A549 (cell line): ENCODE measurements at places on chromosomes 2 and 18. TPM values are rescaled to one million over a fixed set of nuclear protein-coding genes. Genes with fewer than 3 reads are reported as not detected.

Gene PPP1R1C
- 0.81 to 1.4 TPM (median 0.89 TPM) in 3 replicates for polyA plus RNA-seq

DNA sequence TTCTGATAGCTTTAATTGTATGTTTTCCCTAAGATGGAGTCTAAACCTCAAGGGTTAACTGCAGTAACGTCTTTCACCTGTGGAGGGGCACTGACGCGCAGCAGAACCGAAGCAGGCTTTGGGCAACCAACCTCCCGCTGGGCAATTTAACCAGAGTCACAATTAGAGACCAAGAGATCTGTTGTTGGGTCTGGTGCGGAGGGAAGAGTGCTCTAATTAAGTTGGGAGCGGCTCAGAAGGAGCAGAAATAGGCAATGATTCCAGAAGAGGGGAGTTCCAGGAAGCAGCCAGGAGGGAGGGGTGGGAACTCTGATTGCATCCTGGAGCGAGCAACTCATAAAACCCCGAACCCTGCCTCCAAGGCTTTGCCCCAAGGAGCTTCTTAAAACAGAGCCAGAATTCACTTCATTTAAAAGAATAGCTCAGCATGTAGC, 245.8 kb downstream of the PAX3 start:
- DNase-seq, result peak; percentile 5

GRCh38 chr2:121498731-121499130, 31.9 kb upstream of the RNU4ATAC start:
- DNase-seq, result no peak

Gene DLGAP1
- polyA plus RNA-seq, result 0.04 to 0.09 TPM (median 0.07 TPM) in 3 replicates

DNA sequence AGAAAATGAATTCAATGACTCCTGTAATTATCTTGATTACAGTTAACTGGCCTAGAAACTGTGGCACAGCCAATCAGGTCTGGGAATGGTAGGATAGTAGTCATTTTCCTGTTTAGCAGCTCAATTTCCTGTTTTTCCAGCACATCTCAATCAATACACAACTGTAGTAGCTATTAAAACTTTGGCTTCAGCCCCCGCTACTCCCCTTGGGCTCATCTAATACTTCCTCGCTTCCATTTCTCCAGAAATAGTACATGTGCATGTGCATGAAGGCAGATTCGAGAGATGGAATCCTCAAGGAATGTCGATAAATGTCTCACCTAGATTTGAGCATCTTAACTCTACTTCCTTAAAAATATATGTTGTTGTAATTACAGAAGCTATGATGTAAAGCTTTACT, 9.7 kb downstream of the COBLL1 start:
- DNase-seq, result no peak

Gene LOXHD1
- polyA plus RNA-seq, result not detected in 3 replicates

GRCh38 chr18:63992751-63993150, 22.9 kb downstream of the SERPINB8 start:
- DNase-seq, result no peak

DNA sequence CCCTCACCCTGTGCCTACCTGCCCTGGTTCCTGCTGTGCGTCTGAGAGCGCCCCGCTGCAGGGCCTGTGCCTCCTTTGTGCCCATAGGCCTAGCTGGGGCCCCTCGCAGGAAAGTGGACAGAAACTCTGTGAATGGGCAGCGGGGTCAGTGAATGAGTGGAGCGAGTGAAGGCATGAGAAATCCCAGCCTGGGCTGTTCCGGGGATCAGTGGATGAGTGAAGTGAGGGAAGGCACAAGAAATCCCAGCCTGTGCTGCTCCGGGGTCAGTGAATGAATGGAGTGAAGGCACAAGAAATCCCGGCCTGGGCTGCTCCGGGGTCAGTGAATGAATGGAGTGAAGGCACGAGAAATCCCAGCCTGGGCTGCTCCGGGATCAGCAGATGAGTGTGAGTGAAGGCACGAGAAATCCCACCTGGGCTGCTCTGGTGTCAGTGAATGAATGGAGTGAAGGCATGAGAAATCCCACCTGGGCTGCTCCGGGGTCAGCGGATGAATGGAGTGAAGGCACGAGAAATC, 2.0 kb downstream of the COLEC11 start:
- no peak for DNase-seq

DNA sequence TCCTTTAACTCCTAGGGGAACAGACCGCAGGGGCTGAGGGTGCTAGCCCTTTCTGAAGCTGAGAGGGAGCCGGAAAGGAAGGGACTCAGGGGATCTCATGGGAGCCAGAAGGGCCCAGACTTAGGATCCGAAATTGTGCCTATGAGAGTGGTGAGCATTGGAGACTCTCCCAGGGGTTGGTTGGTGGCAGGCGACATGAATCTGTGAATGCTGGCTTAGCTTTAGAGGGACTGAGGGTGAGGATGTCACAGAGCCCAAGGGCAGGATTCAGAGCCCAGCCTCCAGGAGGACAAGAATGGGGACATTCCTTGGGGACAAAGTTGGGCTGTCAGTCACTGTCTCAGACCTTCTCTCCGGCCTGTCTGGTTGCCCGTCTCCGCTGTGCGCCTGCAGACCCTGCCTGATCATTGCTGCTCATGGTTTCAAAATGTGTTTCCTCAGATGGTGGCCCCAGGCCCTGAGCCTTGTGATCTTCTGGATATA, 17.5 kb downstream of the GNLY start:
- no peak for DNase-seq

Gene AKAIN1
- polyA plus RNA-seq, result not detected in 3 replicates

DNA sequence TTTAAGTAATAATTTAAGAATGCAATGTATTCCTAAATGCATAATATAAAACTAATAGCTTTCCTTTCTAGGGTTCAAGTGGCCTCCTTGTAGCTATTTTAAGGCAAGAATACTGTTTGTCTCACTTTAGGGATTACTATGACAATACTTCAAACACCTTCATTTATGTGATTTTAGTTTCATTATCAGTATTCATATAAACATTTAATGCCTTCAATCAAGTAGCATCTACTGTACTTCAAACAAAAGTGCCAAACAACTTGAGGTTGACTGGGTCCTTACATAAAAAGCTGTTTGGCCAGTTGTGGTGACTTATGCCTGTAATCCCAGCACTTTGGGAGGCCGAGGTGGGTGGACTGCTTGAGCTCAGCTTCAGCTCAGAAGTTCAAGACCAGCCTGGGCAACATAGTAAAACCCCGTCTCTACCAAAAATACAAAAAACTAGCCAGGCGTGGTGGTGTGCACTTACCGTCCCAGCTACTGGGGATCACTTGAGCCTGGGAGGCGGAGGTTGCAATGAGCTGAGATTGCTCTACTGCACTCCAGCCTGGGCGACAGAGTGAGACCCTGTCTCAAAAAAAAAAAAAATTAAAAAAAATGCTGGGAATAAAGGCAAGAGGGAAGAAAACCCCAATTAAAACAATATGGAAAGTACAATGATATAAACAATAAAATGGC, 9.3 kb downstream of the MEX3C start:
- no peak for DNase-seq

GRCh38 chr2:57878866-57879210, 167.8 kb upstream of the VRK2 start:
- DNase-seq, result no peak

Gene SIX3
- 0.41 to 0.73 TPM (median 0.59 TPM) in 3 replicates for polyA plus RNA-seq

Gene TUBA4A
- polyA plus RNA-seq, result 450 to 495 TPM (median 462 TPM) in 3 replicates

- DNase-seq, result no peak
These were observed 22.4 kb downstream of the NCOA1 start for GRCh38 chr2:24513281-24514071.
